Transverse colon (tissue), 4 donors: ENCODE measurements at places on chromosomes 13 and 19.

- DNase-seq, result no peak
Measured at GRCh38 chr19:16136185-16136999, 7.1 kb upstream of the HSH2D start.

DNA sequence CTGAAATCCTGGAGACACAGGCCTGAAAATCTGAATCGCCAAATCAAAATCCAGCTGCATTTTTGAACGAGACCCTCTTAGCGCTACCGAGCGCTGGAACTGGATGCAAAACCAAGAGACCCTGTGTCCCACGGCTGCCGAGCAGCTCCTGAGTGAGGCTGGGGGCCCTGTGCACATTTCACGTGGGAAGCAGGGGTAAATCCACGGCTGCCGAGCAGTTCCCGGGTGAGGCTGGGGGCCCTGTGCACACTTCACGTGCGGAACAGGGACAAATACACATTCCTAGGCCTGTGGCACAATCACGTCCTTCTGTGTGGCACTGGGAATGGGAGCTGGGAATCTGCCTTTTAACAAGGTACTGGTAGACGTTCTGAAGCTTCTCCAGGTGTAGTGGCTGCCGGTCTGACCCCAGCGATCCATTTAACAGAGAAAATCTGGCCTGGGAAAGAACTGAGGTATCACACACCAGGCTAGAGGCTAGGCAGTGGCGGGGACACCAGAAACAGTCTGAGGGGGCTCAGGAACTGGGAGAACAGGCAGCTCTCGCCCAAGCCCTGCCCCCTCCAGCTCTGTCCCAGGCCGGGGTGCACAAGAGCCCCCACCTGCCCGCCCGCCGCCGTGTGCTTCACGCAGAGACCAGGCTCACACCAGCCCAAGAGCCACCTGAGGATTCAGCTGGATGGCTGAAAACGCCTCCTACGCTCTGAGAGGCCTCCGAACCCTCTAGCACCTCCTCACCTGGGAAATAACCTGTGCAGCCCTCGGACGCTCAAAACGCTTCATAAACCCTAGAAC is 11.0 kb upstream of the C2CD4C start:
- no peak for DNase-seq

- DNase-seq, result no peak
Measured at GRCh38 chr19:56837004-56837403, 3.5 kb downstream of the PEG3 start.

- DNase-seq, result no peak
Measured at GRCh38 chr13:91592056-91593014, 193.9 kb downstream of the GPC5 start.

DNA sequence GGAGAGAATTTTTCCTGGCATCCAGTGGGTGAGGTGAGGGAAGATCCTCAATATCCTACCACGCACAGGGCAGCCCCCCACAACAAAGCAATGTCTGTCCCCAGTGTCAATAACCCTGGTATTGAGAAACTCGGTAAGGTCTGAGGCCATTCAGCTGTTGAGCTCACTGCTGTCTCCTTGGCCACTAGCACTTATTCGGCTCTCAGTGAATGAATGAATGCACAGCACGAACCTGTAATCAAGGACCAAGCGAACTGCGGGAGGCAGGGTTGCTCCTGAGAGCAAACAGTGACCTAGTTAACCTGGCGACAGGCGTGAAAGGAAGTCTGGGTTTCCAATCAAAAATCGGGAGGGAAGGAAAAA is 640 bp downstream of the ZSCAN5A start:
- no peak for DNase-seq

- no peak for DNase-seq
Measured at GRCh38 chr13:109723046-109723445, 63.3 kb downstream of the IRS2 start.

DNA sequence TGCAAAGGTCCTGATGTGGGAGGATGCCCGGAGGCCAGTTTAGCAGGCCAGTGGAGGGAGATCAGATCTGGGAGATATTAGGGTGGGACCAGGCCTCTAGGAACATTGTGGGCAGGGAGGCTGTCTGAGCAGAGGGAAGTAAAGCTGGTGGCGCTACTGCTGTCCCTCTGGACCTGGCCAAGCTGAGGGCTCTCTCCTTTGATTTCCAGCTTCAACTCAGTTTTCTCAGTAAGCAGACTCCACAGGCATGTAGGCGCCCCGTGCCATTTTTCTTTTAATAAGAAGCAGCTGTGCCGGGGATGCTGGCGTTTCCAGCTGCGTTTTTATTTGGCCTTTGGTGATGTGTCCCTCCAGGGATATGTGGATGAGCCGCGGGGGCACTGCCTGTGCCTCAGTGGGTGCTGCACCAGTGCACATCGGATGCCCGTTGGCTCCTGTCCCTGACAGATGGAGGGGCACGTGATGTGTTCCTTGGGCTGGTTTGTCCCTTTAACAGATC is 6.7 kb downstream of the DNM2 start:
- no peak for DNase-seq

DNA sequence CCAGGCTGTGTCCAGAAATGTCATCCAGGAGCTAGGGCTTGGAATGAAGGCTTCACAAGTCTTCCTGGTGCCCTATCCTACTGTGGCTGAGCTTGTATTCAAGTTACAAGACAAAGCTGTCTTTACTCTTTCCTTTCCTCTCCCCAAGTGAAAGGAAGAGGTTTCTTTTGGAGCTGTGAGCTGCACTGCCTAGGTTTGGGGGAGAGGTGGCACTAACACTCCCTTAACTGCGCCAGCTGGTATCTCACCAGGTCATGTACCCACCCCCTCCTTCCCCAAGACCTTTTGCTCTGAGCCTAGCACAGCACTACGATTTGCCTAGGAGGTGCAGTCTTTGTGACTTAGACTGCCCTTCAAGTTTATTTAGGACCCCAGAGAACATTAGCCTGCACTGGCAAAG is 2053.6 kb upstream of the PRR20A start:
- DNase-seq, result no peak

GRCh38 chr19:3523361-3524077 is 15.5 kb upstream of the TEKTIP1 start:
- no peak for DNase-seq

DNA sequence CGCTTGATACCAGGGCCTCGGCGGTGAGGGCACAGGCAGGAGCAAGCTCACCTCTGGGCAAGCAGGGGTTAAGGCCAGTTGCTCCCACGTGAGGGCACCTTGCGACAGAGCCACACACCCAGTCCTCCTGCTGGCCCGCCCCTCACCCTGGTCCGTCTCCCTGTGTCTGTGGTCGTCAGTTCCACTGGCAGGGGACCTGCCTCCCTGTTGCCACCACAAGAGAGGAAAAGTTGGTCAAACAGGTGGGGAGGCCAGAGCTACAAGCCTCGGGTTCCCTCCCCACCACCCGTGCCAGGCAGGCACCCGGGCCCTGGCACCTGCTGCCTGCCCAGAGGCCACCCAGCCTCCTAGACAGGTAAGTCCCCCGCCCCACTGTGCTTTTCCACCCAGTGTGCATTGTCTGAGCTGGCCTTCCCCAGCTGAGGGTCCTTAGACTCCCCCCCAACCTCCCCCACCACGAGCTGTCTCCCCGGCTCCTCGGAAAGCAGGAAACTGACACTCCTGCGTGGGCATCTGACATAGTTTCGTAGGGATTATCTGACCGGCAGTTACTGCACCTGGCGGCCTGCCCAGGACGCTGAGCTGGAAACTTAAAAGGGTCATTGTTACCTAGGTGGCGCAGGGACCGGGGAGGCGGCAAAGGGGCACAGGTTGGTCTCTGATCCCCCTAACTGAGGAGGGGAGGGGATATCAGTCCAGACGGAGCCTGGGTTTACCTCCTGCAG is at the start of gene TJP3:
Gene TJP3 (plus strand): TSS at position 178 of the 725 bp plus-strand sequence. CDS start 20,049 bp downstream, outside the sequence.
- DNase-seq, result peak; percentile 87

- DNase-seq, result no peak
Measured at GRCh38 chr13:27562457-27562856, 57.9 kb downstream of the LNX2 start.

- no peak for DNase-seq
Measured at GRCh38 chr19:55696301-55697068, 21.5 kb downstream of the EPN1 start.

- DNase-seq, result no peak
Measured at GRCh38 chr19:39518458-39518857, 3.5 kb downstream of the SELENOV start.

DNA sequence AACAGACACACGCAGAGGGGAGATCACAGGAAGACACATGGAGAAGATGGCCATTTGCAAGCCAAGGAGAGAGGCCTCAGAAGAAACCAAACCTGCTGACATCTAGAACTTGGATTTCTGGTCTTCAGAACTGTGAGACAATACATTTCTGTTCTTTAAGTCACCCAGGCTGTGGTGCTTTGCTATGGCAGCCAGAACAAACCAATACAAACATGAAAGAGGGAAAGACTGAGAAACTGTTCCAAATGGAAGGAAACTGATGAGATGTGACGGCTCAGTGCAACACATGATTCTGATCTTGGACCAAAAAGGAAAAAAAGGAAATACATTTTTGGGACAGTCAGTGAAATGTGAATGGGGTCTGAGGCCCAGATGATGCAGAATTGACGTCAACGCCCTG is 30.2 kb upstream of the SACS start:
- DNase-seq, result no peak

- DNase-seq, result no peak
Measured at GRCh38 chr19:15249972-15250639, 17.9 kb upstream of the EPHX3 start.

GRCh38 chr13:90577726-90578125 is 769.8 kb upstream of the MIR17HG start:
- DNase-seq, result no peak

DNA sequence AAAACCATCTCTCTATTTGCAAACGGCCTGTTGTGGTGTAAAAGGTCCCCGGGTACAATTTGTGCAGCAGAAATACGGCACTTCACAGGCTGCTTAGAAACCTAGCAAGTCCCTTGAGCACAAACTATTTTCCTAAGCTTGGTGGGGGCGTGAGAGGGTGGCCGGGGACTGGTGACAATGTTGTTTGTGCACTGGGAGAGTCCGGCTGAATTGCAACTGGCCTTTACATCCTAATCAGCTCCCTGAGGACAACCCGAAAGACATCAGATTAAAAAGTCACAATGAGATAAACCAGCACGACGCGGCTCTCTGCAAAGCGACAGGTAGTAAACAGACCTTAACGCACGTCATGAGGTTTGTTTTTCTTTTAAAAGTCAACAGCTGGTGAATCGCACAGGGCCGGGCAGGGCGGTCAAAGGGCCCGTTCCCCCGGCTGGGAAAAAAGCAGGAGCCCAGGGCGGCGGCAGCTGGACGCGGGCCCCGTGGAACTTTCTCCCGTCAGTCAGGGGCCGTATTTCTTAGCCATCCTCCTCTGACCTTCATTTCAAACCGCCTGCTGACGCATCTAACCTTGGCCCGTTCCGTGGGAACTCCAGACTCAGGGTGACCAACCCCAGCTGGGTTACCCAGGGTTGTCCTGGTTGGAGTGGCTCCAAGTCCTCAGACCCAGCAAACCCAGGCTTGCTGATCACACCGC is 112.3 kb downstream of the GADD45B start:
- peak; percentile 70 for DNase-seq

DNA sequence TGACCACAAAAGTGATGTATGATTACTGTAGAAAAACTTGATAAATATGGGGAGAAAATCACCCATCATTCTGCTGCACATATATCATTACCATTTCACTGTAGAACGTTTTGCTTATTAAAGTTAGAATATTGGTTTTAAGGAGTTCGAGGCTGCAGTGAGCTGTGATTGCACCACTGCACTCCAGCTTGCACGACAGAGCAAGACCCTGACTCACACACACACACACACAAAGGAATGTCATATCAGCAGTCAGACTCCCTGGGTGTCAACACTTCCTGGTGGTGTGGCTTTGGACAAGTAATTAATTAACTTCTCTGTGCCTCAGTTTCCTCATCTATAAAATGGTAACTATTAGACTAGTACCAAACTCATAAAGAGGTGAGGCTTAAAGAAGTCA is 11.3 kb upstream of the PNMA8A start:
- DNase-seq, result no peak

GRCh38 chr13:91741925-91742324 is 343.5 kb downstream of the GPC5 start:
- no peak for DNase-seq

DNA sequence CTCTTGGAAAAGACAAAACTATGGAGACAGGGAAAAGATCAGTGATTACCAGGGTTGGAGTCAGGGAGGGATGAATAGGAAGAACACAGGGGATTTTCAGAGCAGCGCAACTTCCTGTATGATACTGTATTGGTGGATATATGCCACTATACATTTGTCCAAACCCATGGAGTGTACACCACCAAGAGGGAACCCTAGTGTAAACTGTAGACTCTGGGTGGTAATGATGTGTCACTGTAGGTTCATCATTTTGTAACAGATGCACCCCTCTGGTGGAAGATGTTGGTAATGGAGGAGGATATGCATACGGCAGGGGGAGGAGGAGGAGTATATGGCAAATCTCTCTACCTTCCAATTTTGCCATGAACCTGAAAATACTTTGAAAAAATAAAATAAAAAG is 68.1 kb downstream of the UFM1 start:
- no peak for DNase-seq

DNA sequence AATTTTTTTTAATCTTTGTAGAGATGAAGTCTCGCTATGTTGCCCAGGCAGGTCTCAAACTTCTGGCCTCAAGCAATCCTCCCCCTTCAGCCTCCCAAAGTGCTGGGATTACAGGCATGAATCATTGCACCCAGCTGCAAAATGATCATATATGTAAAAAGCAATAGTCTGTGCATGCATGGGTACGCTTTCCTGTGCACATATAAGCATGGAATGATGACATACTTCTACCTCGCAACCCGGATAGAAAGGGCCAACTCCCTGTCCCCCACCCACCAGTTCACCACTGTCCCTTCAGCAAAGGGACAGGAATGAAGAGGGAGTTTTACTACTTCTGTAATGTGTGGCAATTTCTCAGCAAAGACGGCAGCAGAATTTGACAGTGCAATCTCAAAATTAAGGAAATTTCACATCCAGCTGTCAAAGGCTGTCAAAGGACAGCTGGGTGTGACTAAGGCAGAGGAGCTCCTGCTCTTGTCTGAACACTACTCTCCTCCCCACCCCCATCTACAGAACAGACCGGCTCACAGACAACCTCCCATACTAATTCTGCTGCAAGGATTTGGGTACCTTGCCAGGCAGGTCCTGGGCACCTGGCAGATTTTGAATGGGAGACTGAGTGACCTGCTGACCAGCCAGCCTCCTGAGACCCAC is 95.6 kb downstream of the TSHZ3 start:
- no peak for DNase-seq

- DNase-seq, result no peak
Measured at GRCh38 chr19:7934766-7935165, 8.7 kb downstream of the TIMM44 start.

- no peak for DNase-seq
Measured at GRCh38 chr13:97121894-97122293, 100.2 kb upstream of the MBNL2 start.

DNA sequence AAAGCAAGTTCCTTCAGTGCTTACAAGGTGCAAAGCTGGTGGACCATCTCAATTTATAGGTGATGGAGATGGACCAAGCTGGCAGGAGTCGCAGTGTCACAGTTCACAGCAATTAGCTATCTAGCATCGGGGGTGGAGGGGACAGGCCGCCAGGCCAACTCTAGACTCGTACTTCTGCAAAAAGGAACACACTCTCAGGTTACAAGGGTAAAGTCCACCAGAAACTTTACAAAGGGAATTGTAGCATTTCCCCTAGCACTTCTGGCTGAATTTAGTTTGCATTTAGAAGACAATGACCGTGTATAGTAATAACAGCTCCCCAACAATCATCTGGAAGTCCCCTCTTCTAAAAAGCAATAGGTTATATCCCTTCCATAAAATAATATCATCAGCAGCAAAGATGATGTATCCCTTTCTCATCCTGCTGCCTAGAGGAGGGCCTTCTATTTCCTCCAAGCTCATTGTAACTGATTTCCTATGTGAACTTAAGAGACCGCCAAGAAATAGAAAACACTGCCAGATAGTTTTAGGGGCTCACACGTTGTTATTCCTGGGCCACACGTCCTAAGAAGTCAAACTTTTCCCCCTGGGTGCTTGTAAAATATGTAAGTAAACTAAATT is 8.5 kb upstream of the DOCK9 start:
- DNase-seq, result no peak
